ENCODE measurements at places on chromosomes 16 and 17. TPM values are rescaled to one million over a fixed set of nuclear protein-coding genes. Genes with fewer than 3 reads are reported as not detected.
A peak's percentile ranks its signal among the peaks of the same experiment; 100 is the strongest.

The ITGAX gene
- total RNA-seq: 30.0 TPM

The SCARF1 gene
- 1.4 TPM for total RNA-seq

The TBC1D28 gene
- total RNA-seq: not detected

The SLC9A5 gene
- total RNA-seq: 3.2 TPM

GRCh38 chr16:57916735-57917438 is 54.0 kb downstream of the CNGB1 start:
- DNase-seq: no peak
- H3K27me3 ChIP-seq: peaks cover 2% of the 10 kb centered on the region
- no peaks in the 10 kb centered on the region for H3K36me3 ChIP-seq
- no peak overlapping the region for H3K27ac ChIP-seq

DNA sequence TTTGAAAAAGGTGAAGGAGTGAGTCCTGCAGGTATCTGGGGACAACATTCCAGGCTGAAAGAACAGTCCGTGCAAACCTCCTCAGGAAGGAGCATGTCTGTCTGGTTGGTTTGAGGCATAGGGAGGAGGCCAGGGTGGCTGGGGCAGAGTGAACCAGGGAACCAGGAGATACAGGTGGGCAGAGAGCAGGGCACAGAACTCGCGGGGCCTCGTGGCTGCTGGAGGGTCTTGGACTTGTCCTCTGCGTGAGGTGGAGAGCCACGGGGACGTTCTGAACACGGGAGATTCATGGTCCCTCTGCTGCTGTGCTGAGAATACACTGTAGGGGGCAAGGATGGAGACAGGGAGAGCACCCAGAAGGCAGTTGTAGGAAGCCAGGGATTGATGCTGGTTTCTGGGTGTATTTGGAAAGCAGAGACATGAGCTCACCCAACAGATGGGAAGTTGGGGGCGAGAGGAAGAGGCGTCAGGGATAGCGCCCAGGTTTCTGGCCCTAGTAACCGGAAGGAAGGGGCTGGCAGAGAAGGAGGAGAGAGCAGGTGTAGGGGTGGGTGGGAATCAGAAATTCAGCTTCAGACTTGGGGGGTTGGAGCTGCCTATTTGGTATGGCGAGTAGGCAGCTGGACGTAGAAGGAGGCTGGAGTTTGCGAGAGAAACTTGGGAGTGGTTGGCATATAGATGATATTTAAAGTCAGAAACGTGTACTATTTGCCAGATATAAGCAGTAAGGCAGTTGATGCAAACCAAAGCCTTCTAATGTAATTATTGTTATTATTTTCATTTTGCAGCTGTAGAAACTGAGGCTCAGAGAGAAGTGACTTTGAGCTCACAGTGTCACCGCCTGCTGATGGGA is at the start of gene CCL17:
Gene CCL17, plus strand, starts transcription at position 803 of the 853 bp plus-strand sequence. CDS start 9,166 bp downstream, outside the sequence.
- H3K36me3 ChIP-seq: no peaks in the 10 kb centered on the region
- no peak for DNase-seq
- H3K27ac ChIP-seq: no peak within 1 kb of the TSS
- peaks cover 7% of the 10 kb centered on the region for H3K4me1 ChIP-seq
- H3K4me3 ChIP-seq: no peak within 1 kb of the TSS
- no peaks in the 10 kb centered on the region for H3K27me3 ChIP-seq

DNA sequence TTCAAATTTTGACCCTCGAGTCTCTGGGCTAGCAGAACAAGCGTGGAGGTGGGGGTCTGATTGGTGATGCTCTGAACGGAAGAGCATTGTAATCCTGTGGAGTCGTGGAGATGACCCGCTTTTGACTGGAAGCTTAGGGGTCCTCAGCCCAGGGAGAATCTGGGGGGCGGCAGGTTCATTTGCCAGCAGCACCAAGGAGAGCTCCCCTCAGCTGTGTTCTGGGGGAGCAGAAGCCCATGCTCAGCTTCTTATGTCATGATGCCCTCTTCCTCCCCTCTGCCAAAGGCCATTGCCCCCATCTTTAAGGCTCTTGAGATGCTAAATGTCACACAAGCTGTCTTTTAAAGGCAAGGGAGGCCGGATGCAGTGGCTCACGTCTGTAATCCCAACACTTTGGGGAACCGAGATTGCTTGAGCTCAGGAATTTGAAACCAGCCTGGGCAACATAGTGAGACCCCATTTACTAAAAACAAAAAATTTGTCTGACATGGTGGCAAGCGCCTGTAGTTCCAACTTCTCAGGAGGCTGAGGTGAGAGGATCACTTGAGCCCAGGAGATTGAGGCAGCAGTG is 19.3 kb downstream of the LDHD start:
- no peak overlapping the region for H3K4me3 ChIP-seq
- DNase-seq: no peak
- H3K27me3 ChIP-seq: no peaks in the 10 kb centered on the region
- peaks cover 23% of the 10 kb centered on the region for H3K4me1 ChIP-seq

DNA sequence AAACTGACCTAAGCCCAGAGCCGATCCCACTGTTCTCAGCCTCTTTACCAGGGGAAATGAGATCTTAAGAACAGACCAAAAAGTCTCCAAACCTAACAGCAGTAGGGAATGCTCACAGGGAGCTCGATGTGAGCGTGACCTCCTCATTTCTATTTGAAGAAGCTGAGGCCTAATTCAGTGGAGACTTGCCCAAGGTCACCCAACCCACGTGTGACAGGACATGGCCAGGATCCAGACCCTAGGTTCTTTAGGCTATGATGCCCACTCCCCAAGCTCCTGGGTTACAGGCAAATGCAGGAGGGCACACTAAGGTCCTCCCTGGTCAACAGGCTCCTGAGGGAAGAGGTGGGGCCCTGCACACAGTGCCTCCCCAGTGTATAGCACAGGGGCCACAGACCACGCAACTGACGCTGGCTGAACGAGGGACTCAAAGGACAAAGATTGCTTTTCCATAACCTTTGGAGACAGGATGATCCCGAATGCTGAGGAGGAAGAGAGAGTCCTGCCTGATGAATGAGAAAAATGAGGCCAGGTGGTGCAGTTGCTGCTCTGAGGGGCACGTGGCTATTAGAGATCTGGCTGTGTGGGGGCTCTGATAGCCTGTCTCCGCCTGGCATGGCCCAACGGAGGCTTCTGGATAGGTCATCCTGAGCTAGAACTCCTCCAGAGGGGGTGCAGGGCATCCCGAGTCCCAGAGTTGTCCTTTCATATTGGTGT is 24.0 kb downstream of the MAP3K14 start:
- H3K4me1 ChIP-seq: peaks cover 72% of the 10 kb centered on the region
- peak overlapping the region; percentile 42 for H3K27ac ChIP-seq
- DNase-seq: no peak
- peaks cover 24% of the 10 kb centered on the region for H3K36me3 ChIP-seq
- H3K27me3 ChIP-seq: no peaks in the 10 kb centered on the region

- no peaks in the 10 kb centered on the region for H3K27me3 ChIP-seq
- no peak overlapping the region for H3K4me3 ChIP-seq
- H3K27ac ChIP-seq: no peak overlapping the region
- no peak for DNase-seq
- peaks cover 3% of the 10 kb centered on the region for H3K36me3 ChIP-seq
- H3K4me1 ChIP-seq: no peaks in the 10 kb centered on the region
These were observed 126.3 kb downstream of the BANP start for GRCh38 chr16:88077328-88078108.

GRCh38 chr17:72466199-72466598 is 345.4 kb downstream of the SOX9 start:
- H3K4me3 ChIP-seq: peak overlapping the region; percentile 10
- DNase-seq: peak; percentile 75
- H3K4me1 ChIP-seq: peaks cover 41% of the 10 kb centered on the region
- no peaks in the 10 kb centered on the region for H3K27me3 ChIP-seq
- H3K27ac ChIP-seq: peak overlapping the region; percentile 78

GRCh38 chr17:10352893-10353292 is 19.9 kb downstream of the MYH13 start:
- H3K4me1 ChIP-seq: no peaks in the 10 kb centered on the region
- H3K27me3 ChIP-seq: no peaks in the 10 kb centered on the region
- no peak overlapping the region for H3K27ac ChIP-seq
- no peak for DNase-seq
- no peaks in the 10 kb centered on the region for H3K36me3 ChIP-seq

DNA sequence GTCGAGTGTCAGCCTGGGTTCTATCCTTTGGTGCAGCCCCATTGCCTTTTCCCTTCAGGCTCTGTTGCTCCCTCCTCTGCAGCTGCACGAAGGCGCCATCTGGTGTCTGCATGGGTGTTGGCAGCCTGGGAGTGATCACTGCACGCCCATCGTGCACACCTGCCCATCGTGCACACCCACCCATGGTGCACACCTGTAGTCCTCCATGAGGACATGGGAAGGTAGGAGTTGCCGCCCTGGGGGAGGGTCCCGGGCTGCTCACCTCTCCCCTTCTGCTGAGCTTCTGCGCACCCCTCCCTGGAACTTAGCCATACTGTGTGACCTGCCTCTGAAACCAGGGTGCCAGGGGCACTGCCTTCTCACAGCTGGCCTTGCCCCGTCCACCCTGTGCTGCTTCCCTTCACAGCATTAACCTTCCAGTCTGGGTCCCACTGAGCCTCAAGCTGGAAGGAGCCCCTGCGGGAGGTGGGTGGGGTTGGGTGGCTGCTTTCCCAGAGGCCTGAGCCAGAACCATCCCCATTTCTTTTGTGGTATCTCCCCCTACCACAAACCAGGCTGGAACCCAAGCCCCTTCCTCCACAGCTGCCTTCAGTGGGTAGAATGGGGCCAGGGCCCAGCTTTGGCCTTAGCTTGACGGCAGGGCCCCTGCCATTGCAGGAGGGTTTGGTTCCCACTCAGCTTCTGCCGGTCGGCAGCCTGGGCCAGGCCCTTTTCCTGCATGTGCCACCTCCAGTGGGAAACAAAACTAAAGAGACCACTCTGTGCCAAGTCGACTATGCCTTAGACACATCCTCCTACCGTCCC is 2.9 kb downstream of the CTRL start:
- H3K27ac ChIP-seq: no peak overlapping the region
- no peak overlapping the region for H3K4me3 ChIP-seq
- peaks cover 26% of the 10 kb centered on the region for H3K36me3 ChIP-seq
- no peaks in the 10 kb centered on the region for H3K4me1 ChIP-seq
- DNase-seq: no peak

- no peak for DNase-seq
- H3K27ac ChIP-seq: no peak overlapping the region
- no peaks in the 10 kb centered on the region for H3K4me1 ChIP-seq
- H3K27me3 ChIP-seq: no peaks in the 10 kb centered on the region
- no peak overlapping the region for H3K4me3 ChIP-seq
These were observed 38.5 kb downstream of the IGF2BP1 start for GRCh38 chr17:49035470-49036269.

- no peaks in the 10 kb centered on the region for H3K36me3 ChIP-seq
- no peaks in the 10 kb centered on the region for H3K27me3 ChIP-seq
- no peak for DNase-seq
- H3K4me1 ChIP-seq: no peaks in the 10 kb centered on the region
- no peak overlapping the region for H3K27ac ChIP-seq
These were observed 320.2 kb downstream of the MAP2K6 start for GRCh38 chr17:69734656-69735055.

DNA sequence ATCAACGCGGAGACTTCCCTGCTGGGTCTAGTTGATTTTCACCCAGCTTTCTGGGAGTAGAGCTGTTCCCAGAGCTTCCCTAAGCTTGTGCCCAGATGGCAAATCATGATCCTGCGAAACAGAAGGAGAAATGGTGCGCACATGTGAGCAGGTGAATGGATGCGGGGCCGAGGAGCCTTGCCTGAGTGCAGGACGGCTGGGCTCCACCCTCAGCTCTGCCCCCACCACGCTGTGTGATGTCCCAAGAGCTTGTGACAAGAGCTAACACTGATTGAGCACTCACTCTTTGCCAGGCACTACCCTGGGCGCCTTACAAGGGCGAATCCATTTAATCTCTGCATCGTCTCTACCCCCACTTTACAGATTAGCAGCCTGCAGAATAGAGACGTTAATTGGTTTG is 162.7 kb upstream of the RPL38 start:
- no peaks in the 10 kb centered on the region for H3K4me1 ChIP-seq
- DNase-seq: no peak
- H3K4me3 ChIP-seq: no peak overlapping the region

DNA sequence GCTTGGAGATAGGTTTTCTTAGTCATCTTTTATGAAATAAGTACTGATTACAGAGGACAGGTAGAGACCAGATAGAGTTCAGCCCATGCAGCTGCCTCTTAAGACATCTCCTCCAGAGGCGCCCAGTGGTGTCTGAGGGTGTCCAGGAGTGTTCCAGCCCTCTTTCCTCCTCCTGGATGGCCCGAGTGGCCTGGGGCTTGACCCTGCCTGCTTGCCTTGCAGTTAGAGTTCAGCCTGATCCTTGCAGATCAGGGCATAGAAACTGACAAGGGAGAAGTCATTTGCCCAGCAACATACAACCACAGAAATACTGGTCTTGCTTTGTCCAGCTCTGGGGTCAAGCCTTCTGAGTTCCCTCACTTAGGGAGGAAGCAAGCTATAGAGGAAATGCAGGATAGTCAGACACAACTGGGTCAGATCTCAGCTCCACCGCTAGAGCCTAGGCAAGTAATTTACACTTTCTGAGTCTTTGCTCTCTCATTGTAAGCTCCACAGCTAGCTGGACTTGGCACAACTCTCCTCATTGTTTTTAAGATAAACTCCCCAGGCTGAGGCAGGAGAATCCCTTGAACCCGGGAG is 3.6 kb upstream of the CCL1 start:
- no peak for DNase-seq
- H3K27me3 ChIP-seq: peaks cover 2% of the 10 kb centered on the region
- peaks cover 16% of the 10 kb centered on the region for H3K4me1 ChIP-seq
- H3K4me3 ChIP-seq: no peak overlapping the region
- H3K27ac ChIP-seq: no peak overlapping the region
